Activated naive CD4-positive, alpha-beta T cell treated with anti-CD3 and anti-CD28 coated beads, Interleukin-2, amount 10 ng/mL, durations not matched to agents 7 days and 5 days (primary cell): ENCODE measurements at places on chromosomes 6 and 20.

- peak; percentile 80 for DNase-seq
These were observed at the start of gene RBM38 for GRCh38 chr20:57390604-57391438. Gene RBM38 (plus strand): TSS chr20:57391396. CDS start chr20:57391582, 186 bp downstream.

GRCh38 chr6:129645830-129646579, 64.0 kb downstream of the ARHGAP18 start:
- no peak for DNase-seq

DNA sequence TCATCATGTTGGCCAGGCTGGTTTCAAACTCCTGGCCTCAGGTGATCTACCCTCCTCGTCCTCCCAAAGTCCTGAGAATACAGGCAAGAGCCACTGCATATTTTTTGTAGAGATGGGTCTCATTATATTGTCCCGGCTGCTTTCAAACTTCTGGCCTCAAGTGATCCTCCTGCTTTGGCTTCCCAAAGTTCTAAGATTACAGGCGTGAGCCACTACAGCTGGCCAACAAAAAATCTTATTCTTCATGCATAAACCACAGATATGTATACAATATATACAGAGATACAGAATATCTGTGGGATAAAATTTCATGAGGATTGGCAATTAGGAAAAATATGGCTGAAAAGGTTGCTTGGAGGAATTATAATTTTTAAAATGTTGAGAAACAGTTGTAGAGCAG, 49.9 kb downstream of the SLC35A1 start:
- no peak for DNase-seq

DNA sequence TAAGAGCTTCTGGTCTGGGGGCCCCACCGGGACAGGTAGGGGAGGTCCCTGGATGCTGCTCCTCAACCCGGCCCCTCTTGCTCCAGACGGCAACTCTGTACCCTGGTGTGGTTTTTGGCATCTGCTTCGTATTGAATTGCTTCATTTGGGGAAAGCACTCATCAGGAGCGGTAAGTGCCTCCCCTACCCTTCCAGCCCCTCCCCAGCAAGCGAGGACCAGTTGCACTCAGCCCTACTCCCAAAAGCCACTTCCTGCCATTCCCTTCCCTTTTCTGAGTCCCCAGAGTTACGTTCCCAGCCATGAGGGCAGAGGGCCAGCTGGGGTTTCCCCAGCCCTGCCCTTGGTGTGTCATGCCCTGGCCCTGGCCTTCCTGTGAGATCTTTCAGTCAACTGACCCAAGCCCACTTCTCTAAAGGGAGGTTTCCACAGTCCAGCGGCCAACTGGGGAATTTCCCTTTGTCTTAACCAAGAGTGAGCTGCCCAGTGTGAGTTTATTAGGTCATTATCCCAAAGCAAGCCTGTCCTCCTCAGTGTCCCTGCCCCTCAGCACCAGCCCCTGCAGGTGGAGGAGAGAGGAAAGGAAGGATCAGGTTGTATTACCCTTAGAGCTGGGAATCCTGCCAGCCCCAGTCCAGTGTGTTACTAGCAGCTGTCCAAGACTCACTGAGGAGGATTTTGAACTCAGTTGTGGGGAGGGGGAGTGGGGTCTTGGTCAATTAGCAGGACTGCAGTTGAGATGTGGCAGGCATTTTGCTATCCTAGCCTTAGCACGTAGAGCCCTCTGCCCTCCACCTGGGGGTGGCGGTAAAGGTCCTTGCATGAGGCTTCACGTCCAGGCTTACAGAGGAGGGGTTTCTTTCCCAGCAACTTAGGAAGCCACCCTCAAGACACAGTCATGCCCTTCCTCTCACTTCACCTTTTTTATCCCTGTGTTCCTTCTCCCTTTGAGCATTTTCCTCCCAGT, 45.8 kb downstream of the TM9SF4 start:
- DNase-seq, result peak; percentile 28
